Activated naive CD4-positive, alpha-beta T cell treated with anti-CD3 and anti-CD28 coated beads, Interleukin-2, amount 10 ng/mL, durations not matched to agents 7 days and 5 days (primary cell): ENCODE measurements at places on chromosomes 3 and 15.

DNA sequence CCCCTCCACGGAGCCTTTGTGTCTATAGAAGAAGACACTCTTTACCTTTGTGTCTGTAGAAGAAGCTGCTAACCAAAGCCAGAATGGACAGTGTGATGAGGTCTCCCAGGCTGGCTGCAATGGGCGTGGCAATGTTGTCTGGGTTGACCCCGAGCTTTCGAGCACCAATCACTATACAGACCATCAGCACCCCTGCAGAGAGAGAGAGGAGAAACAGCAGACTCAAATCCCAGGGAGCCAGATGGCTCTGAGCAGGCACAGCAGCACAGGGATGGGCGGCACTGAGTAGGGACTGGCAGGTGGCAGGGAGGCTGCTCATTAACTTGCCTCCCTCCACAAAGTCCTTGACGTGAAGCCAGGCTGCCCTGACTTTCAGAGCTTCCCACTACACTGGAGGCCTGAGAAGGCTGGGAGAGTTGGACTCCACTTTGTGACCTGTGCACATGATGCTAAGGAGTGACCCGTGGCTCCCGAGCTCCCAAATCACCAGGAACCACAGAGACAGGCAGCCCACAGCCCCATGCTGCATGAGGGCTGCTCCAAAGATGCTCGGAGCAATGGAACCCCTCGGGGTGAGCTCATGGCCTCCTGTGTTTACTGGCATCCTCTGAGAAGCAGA is 53.9 kb downstream of the ROPN1B start:
- no peak for DNase-seq

DNA sequence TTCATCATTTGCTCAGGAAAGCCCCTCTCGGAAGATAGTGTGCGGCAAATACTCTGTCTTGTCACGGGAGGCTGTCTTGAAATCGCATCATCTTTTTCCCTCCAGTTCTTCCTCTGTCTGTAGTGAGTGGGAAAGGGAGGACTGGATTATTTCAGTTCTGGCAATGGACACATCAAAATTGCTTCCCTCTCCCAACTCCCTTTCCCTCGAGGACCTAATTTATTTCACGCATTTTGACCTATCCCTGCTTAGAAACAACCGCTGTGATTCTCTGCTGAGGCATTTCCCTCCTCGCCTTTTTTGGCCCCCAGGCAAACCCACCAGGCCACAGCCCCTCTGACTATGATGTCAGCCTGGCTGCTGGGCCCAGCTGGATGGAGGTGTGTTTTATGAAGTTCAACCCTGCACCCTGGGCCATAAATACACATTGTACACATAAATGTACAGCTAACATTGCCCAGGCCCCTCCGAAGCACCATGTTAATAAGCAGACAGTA is 138.7 kb upstream of the LRTM1 start:
- DNase-seq = no peak

DNA sequence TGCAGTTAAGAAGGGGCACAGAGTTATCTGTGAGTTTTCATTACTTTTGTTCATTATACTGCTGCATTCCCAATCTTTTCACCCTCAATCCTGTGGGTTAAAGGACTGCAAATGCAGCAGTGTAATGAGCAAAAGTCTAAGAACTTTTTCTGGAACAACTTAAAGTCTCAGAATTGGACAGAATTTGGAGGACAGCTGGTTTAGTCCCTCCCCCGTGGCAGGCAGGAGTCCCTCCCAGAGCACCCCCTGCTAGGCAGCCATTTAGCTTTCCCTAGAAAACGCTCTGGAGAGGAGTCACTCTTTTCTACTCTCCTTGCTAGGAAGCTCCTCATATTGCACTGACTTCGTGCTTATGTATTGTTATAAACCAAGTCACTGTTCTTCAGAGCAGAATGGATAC is 156.3 kb upstream of the UBE2E1 start:
- DNase-seq = no peak

- DNase-seq = no peak
These were observed 13.4 kb upstream of the SELENOT start for GRCh38 chr3:150589759-150590158.

DNA sequence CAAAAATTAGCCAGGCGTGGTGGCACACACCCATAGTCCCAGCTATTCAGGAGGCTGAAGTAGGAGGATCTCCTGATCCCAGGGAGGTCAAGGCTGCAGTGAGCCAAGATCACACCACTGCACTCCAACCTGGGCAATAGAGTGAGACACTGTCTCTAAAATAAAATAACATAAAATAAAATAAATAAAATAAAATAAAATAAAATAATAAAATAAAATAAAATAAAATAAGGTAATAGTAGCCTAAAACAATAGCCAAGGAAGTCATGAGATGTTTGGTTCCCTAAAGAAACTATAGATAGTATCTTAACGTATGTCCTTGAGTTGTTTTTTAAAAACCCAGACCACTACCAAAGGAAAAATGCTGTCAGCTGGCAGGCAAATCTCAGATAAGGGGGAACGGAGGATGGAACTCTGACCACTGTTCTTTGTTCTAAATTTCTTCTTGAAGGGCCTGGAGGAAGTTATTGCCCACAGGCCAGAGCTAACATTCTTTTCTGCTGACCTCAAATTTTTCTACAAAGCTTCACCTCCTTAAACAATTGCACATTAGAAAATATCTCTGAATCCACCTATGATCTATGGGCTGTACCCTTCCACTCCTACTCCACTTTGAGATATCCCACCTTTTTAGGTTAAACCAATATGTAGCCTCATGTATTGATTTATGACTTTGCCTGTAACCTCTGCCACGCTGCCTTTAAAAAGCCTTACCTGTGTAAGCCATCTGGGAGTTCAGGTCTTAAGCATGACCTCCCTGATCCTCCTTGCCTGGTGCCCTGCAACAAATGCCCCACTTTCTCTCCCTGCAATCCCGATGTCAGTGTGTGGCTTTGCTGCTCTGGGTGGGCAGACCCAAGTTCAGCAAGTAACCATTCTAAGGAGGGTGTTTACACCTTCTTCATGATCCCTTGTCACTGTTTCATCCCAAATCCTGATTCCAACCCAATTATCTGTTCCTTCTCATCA is 126.2 kb upstream of the BHLHE40 start:
- DNase-seq = no peak

DNA sequence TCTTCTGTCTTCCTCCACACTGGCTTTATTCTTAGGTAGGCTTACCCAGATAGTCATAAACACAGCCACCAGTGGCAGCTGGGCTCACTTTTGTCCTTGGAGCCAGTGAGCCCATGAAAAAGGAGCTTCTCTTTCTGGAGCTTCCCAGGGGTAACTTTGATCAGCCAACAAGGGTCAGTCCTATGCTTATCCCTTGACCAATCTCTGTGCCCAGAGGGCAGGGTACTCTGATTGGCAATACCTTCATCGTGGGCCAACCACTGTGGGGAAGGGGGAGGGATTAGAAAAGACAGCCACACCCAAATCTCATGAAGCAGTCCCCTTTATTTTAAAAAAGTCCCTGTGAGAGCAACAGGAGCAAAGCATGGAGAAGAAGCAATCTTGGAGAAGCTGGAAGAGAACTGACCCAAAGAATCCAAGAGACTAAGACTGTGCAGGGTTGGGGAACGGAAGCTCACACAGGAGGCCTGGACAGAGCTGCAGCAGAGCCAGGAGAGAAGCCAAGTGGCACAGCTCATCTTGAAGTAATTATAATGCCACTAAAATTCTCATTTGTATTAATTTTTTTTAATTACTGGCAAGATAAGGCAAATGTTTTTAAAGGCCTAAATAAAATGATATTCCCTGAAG is 70.4 kb downstream of the SSUH2 start:
- DNase-seq = no peak

GRCh38 chr3:55690726-55691125 is 203.6 kb upstream of the WNT5A start:
- DNase-seq = no peak

DNA sequence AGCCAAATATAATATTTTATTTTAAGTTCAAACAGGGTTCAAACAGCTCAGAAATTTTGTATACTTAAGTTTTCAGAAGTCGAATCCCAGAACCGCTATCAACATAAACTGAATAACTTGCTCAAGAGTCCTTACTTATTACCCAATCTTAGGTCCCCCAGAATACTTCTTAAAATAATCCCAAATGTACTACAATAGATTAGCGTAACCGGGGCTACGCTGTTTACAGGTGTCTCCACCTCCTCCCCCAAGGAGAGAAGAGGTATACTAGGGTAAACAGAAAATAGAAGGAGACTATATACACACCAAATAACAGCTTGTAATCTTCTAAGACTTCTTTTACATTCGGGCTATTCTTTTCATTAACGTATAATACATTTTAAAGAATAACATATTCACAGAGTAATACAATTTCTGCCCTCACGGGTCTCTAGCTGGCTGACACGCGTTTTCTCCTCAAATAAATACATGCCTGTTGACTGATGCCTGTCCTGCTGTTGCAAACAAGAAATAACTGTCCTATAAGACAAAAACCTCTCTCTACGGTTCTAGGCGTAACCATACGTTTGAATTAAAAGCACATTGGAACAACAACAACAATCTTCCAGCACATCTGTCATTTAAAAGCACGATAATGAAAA is 1.3 kb downstream of the DENND4A start:
- no peak for DNase-seq

DNA sequence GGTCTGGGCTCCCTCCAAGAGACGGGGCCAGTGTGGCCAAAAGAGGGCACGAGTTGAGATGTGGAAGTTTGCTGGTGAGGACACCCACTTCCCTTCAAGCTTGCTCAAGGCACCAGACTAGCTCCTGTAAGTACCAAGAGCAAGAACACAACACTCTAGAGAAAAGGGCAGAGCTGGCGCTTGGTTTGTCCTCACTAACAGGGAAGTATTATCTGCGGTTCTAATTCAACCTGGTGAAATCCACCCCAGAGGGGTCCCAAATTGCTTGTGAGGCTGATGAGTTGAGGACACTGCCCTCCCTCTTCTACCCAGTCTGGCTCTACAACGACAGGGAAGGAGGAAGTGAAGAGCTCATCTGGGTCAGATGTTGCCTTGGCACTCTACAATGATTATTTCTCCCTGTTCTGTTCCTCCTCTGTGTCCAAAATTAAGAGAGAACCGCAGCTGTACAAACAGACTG is 16.9 kb upstream of the FSIP1 start:
- DNase-seq = no peak

- no peak for DNase-seq
These were observed 35.2 kb downstream of the GOLGA6L2 start for GRCh38 chr15:23411841-23412240.

DNA sequence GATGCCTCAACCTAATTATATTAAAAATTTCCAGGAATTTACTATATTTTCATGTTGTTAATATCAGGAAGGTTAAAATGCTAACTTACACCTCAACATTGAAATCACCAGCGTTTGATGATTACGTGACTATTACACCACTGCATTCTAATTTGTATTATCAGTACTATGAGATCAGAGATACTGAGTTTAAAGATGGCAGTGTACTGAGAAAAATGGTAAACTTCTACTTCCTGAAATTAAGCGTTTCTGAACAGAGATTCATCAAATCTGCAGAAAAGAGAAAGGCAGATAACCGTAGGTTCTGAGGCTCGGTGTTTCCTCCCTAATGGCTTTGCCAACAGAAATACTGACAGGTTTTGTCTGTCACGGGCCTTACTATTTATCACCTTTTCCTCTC is 69.9 kb downstream of the CRTC3 start:
- DNase-seq = no peak

GRCh38 chr15:78979456-78980320 is 34.8 kb upstream of the CTSH start:
- peak; percentile 53 for DNase-seq

DNA sequence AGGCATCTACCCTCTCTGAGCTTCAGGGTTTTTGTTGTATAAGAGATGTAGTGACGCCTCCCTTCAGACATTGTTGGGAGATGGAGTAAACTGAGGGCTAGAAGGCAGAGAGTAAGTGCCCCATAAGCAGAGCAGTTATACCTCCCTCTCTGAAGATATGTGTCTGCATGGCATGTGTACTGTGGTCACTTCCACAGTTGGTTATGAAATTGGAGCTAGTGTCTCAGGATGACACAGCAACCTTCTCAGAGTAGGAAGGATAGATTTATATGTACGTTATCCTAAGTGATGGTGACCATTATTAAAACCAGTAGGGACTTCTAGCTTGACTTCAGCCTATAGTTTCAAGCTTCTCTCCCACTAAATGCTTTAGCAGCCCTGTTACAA is 17.9 kb downstream of the PXK start:
- DNase-seq = no peak

GRCh38 chr15:81666839-81667238 is 292.8 kb upstream of the TMC3 start:
- DNase-seq = no peak

- DNase-seq = no peak
These were observed 33.0 kb upstream of the SLC12A8 start for GRCh38 chr3:125245521-125245920.

DNA sequence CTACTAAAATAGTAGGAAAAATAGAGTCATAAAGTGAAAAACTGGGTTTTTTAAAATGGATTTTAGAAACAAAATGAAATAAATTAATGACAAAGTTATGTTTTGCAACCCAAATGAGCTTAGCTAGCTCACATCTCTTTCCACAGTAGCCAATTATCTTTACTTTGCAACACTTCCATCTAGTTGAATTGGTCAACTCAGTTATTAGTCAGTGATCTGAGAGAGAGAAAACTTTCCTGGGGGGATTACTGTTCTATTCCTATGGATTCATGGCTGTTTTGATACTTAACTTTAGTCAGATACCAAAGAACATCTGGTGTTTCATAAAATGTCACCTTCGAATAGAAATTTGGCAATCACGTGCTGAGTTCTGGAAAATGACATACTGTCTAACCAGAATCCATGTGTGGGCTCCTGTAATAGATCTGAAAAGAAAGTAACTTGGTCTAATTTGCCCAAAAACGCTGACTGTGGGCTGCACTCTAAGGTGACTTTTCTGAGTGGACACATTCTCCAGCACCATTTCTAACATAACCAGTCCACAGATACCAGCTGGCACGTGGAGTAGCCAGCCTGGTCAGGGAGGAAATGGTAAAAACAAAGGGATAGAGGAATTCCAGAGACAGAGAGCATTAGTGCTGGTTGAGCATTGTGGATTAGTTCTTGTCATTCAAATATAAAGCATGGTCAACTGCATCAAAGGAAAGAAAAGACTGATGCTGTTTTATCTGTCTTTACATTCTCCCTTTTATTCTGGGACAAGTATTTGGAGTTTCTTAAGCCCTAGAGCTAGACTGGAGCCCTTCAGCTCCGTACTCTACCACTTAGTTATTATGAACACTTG is 45.2 kb upstream of the CCDC80 start:
- no peak for DNase-seq

GRCh38 chr3:44981751-44982150 is 5.7 kb downstream of the EXOSC7 start:
- DNase-seq = peak; percentile 23

DNA sequence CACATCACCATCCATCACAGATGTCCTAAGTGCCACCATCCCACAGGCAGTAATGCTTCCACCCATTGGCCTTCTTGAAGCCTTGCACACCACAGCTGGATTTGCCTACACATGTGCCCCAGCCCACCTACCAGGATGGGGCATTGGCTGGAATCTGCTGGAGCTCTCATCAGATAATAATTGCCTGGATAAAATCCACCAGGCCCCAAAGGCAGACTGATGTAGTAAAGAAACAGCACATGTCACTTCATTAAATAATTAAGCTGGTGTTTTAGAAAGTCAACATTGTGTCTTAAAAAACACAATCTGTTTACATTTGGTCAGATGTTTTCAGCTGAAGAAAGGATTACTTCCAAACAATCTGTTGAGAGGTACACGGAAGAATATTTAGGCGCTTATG is 229.5 kb downstream of the ATP8B4 start:
- no peak for DNase-seq
